ENCODE measurements at places on chromosomes 2 and 18.
A peak's percentile ranks its signal among the peaks of the same experiment; 100 is the strongest.

- no peak overlapping the region for H3K4me3 ChIP-seq
- H3K27ac ChIP-seq = no peak overlapping the region
- DNase-seq = no peak
- peaks cover 32% of the 10 kb centered on the region for H3K36me3 ChIP-seq
Measured at GRCh38 chr2:175170659-175171304, 2.8 kb upstream of the ATF2 start.

- no peak for DNase-seq
- H3K4me1 ChIP-seq = no peaks in the 10 kb centered on the region
- no peak overlapping the region for H3K27ac ChIP-seq
- no peaks in the 10 kb centered on the region for H3K27me3 ChIP-seq
- no peak overlapping the region for H3K4me3 ChIP-seq
Measured at GRCh38 chr18:31577195-31577594, 14.5 kb upstream of the TTR start.

- H3K27me3 ChIP-seq = peaks cover 21% of the 10 kb centered on the region
- H3K4me3 ChIP-seq = no peak overlapping the region
- peak overlapping the region; percentile 77 for H3K27ac ChIP-seq
- DNase-seq = no peak
Measured at GRCh38 chr2:241870611-241871537, 1.3 kb downstream of the RTP5 start.

DNA sequence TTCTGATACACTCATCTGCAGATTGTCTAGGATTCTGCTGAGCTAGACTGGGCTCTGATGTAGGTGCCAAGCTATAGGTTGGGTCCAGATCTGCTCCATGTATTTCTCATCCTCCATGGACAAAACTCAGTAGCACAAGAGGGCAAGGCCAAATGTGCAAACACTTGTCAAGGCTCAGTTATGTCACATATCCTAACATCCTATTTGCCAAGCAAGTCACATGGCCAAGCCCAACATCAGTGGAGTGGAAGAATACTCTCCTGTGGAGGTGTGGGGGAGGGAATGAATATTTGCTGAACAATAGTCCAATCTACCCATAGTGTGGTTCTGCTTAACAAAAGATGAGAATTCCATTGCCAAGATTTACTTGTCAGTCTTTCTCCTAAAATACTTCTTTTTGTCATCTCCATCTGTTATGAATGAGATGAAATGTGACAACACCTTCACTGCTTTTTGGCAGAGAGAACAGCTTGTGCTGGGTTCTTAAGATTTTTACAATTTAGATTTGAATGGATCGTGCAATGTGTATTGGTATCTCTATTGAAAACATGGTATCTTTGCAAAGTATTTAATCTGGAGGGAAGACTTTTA is 89.9 kb downstream of the OXER1 start:
- no peaks in the 10 kb centered on the region for H3K27me3 ChIP-seq
- H3K4me1 ChIP-seq = no peaks in the 10 kb centered on the region
- DNase-seq = no peak
- peaks cover 16% of the 10 kb centered on the region for H3K36me3 ChIP-seq
- H3K4me3 ChIP-seq = no peak overlapping the region

DNA sequence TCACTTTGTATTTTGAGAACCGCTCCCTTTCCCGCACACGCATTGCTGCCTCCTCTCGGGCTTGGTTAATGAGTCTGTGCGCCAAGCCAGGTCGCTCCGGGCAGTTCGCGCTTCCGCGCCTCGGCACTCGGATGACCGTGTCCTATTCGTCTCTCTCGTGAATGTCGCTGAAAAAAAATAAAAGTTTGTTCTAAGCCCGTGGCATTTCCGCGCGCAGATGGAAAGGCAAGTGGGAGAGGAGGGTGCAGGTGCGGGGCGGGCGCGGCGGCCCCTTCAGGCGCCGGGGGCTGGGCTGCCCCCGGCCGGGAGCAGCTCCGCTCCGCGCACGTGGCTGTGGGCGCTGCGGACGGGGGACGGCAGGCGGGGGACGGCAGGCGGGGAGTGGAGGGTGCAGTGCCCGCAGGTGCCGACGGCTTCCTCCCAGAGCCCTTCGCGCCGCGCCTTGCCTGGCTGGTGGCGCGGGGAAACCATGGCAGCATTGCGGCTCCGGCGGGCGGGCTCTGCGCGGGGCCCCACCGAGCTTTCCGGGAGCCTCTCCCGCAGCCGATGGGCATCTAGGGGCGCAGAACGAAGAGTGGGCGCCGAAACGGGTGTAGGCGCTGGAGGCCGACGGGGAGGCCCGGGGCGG is 159.6 kb upstream of the SIX2 start:
- peaks cover 15% of the 10 kb centered on the region for H3K4me1 ChIP-seq
- peak overlapping the region; percentile 81 for H3K4me3 ChIP-seq
- peak; percentile 4 for DNase-seq
- peaks cover 69% of the 10 kb centered on the region for H3K27me3 ChIP-seq

DNA sequence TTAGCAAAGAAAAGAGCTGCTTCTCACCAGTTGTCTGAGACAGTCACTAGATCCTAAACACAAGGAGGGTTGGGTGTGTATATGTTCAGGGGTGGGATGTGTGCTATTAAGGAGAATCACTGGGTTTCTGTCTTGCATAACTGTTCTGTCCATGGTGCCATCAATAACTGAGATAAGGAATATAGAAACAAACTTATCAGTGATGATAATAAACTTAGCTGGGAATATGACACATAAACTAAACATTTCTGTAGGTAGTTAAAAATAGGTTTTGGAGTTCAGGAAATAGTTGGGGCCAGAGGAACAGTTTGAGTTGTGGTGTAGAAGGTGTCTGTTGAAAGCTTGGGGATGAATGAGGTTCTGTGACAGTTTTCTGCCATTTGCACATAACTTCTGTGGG is 17.4 kb downstream of the NAPG start:
- H3K27me3 ChIP-seq = no peaks in the 10 kb centered on the region
- no peak overlapping the region for H3K27ac ChIP-seq
- no peak for DNase-seq
- peaks cover 42% of the 10 kb centered on the region for H3K36me3 ChIP-seq
- H3K4me1 ChIP-seq = peaks cover 5% of the 10 kb centered on the region
- no peak overlapping the region for H3K4me3 ChIP-seq

- peaks cover 35% of the 10 kb centered on the region for H3K27me3 ChIP-seq
- H3K4me1 ChIP-seq = peaks cover 5% of the 10 kb centered on the region
- no peak for DNase-seq
- no peak within 1 kb of the TSS for H3K4me3 ChIP-seq
- H3K36me3 ChIP-seq = peaks cover 10% of the 10 kb centered on the region
- H3K27ac ChIP-seq = peak within 1 kb of the TSS; percentile 42
Measured at GRCh38 chr18:4455113-4455811, at the start of gene DLGAP1. TSS of gene DLGAP1 (minus strand) at chr18:4455307.

DNA sequence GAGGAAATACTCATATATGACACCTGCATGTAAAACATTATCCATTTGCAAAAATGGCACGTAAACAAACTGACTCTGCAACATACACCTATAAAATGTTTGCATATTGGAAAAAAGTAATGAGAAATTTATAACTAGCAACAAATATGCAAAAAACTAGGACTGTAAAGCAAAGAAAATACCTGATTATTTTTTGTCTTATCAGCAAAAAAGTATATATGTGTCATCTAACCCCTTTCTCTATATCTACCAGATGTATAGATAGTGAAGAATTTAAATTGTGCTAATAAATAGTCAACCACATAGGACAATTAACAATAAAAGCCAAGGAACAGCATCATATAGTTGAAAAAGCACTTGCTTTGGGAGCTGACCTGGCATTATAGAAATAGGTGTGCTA is 543.8 kb downstream of the LRP1B start:
- no peak overlapping the region for H3K27ac ChIP-seq
- no peak for DNase-seq
